ENCODE measurements at places on chromosomes 4 and X.

GRCh38 chr4:44725166-44725565 is 1.2 kb downstream of the GNPDA2 start:
- no peak for DNase-seq

DNA sequence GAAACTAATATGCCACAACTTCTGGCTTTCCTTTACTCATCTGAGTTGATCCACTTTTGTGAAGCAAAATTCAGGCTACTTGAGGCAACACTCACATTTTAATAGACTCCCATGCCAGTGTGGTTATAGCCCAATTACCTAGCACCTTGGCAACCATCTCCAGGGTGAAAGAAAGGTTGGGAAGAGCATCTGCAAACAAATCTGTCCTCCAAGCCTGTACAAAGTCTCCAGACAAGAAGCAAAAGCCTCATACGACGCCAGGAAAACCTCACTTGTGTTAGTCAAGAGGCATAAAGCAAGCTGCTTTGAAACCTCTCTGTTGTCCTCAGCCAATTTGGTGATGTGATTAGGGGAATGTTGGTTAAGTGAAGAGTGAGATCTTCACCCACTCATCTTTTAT is 246.6 kb downstream of the THOC2 start:
- DNase-seq: no peak

DNA sequence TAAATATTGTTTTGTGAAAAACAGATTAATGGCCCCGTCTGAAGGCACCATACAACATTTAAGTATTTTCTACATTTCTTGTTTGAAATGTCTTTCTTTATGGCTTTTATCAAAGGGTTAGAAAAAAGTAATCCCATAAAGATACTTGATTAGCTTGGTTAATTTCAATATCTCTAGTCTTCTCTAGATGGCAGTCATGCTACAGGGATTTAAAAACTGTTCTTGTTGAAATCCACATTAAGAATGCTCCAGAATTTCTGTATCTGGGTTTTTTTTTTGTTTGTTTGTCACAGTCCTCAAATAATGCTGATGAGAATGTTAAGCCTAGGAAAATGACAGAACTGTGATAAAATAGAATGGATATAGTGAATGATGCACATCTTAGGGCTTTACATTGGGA is 109.0 kb upstream of the AADAT start:
- DNase-seq: no peak

- no peak for DNase-seq
Measured at GRCh38 chr4:174869339-174869738, 40.3 kb upstream of the GLRA3 start.

- no peak for DNase-seq
Measured at GRCh38 chr4:54484383-54484782, 173.4 kb upstream of the KIT start.

- no peak for DNase-seq
Measured at GRCh38 chr4:42425146-42426065, 28.1 kb downstream of the SHISA3 start.

DNA sequence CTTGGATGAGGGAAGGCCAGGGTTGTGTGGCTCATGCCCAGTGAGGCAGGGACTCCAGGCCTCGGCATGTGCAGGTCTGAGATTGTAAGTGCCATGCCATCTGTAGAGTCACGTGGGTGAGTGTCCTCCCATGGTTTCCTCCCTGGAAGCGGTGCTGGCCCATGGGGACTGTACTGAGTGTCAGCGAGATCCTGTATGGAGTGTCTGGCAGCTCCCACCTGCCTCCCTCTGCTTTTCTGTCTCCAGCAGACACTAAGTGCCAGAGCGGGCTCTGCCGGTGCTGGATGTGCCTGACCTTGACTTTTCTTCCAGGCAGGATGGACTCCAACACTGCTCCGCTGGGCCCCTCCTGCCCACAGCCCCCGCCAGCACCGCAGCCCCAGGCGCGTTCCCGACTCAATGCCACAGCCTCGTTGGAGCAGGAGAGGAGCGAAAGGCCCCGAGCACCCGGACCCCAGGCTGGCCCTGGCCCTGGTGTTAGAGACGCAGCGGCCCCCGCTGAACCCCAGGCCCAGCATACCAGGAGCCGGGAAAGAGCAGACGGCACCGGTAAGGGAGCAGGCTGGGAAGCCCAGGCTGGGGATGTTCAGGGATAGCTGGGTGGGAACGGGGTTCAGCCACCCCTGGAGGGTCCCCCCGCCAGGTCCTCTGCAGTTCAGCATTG is 7.6 kb downstream of the WFS1 start:
- DNase-seq: no peak

DNA sequence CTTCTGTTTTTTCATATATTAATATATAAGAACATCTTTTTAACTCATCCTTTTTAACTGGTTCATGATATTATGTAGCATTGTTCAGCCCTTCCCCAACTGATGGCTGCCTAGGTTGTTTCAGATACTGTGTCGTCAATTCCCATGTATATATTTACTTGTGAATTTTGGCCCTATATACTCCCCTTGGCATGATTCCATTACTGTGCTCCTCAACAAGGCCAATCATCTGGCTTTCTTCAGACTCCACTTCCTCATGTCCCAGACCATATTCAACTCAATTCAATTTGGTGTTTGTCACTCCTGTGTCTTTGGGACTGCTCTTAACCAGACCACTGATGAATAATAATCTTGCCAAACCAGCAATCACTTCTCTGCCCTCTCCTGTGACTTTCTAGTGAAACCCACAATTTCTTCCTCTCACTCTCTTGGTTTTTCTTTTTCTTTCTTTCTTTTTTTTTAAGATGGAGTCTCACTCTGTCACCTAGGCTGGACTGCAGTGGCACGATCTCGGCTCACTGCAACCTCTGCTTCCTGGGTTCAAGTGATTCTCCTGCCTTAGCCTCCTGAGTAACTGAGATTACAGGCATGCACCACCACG is 2.7 kb upstream of the WDR45 start:
- no peak for DNase-seq

DNA sequence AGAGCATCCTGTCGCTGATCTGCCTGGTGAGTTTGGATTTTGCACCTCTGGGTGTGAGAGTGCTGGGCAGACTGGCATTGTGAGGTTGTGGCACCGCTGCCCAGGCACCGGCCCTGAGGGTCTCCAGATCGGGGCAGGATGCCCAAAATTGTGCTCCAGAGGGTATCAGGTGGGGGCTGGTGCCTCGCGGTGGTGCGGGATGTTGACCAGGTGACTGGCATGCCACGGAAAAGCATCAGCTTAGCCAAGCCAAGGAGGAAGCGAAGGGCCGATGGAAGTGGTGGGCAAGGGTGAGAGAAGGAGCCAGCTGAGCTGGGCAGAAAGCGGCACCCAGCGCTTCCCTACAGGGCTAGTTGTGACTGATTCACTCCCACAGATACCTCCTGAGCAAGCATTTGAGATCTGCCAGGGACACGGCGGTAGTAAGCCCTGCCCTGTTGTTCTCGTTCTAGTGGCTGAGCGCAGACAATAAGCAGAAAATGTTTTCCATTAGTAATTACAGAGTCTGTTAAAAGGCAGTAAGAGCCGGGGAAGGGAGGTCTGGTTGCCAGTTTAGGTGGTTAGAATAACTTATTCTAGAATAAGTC is 809 bp downstream of the ZFP92 start:
- no peak for DNase-seq

- no peak for DNase-seq
Measured at GRCh38 chr4:151192556-151193235, 84.3 kb upstream of the PRSS48 start.

DNA sequence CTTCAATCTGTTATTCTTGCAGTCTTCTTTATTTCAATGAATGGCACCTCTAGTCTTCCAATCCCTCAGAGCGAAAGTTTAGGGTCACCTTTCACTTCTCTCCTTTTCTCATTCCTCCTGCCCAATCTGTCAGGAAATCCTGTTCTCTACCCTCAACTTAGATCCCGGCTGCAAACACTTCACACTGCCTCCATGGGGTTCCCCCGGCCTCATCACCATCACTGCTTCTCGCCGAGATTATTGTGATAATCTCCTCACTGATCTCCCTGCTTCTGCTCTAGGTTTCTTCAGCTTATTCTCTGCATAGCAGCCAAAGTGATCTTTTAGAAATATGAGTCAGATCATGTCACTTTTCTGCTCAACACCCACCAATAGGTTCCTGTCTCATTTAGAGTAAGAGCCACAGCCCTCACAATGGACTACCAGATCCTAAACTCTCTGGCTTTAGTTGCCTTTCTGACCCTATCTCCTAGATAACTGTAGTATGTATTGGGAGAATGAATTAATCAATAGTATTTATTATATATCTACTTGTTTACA is 43.6 kb upstream of the TBC1D9 start:
- no peak for DNase-seq

Data from stimulated activated CD4-positive, alpha-beta T cell treated with anti-CD3 and anti-CD28 coated beads, Interleukin-2, amount 100 ng/mL, for 4 hours (primary cell).